GM12878 (cell line): ENCODE measurements at places on chromosomes 13 and 19. TPM values are rescaled to one million over a fixed set of nuclear protein-coding genes. Genes with fewer than 3 reads are reported as not detected.

DNA sequence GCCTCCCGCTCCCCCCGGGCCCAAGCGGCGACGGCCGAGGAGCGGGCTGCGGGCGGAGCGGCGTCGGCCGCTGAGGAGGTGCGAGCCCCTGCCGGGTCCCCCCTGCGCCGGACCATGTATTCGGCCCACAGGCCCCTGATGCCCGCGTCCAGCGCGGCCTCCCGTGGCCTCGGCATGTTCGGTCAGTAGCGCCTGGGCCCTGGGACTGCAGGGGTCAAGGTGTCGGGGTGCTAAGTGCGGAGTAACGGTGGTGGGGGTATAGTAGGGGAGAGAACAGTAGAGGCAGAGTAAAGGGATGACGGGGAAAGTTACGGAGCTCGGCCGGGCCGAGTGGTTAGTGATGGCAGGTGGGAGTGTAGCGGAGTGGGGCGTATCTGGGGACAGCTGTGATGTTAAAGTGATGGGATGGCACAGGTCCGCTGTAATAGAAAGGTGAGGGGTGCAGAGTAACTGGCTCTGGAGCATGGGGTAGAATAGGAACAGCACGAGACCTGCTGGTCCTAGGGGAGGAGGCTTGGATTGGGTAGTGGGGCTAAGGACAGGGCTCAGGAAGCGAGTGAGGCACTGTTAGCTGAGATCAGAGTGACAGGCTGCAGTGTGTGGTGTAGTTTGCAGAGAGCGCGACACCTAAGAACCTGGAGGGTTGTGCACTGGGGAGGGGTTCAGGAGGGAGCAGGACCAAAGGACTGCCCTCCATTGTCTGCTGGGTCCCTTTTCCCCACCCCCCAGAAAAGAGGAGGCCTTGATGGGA, 15.7 kb downstream of the CIC start:
- DNase-seq = no peak

- DNase-seq = no peak
Observed at GRCh38 chr19:19459707-19460251, 54.3 kb downstream of the GATAD2A start.

Gene PGLYRP2
- 0.26 and 0.37 TPM in 2 replicates for total RNA-seq

GRCh38 chr13:113597391-113598080, 13.0 kb downstream of the TFDP1 start:
- no peak for DNase-seq

Gene PINLYP
- 6.4 and 6.9 TPM in 2 replicates for total RNA-seq

Gene ZNF723
- not detected in 2 replicates for total RNA-seq

- DNase-seq = no peak
Observed at GRCh38 chr19:16398530-16399249, 73.1 kb downstream of the EPS15L1 start.
